Bone marrow (tissue), 2 donors: ENCODE measurements at places on chromosomes 7 and 10.

- peak; percentile 21 for DNase-seq
Measured at GRCh38 chr7:521221-522070, 1.8 kb upstream of the PDGFA start.

DNA sequence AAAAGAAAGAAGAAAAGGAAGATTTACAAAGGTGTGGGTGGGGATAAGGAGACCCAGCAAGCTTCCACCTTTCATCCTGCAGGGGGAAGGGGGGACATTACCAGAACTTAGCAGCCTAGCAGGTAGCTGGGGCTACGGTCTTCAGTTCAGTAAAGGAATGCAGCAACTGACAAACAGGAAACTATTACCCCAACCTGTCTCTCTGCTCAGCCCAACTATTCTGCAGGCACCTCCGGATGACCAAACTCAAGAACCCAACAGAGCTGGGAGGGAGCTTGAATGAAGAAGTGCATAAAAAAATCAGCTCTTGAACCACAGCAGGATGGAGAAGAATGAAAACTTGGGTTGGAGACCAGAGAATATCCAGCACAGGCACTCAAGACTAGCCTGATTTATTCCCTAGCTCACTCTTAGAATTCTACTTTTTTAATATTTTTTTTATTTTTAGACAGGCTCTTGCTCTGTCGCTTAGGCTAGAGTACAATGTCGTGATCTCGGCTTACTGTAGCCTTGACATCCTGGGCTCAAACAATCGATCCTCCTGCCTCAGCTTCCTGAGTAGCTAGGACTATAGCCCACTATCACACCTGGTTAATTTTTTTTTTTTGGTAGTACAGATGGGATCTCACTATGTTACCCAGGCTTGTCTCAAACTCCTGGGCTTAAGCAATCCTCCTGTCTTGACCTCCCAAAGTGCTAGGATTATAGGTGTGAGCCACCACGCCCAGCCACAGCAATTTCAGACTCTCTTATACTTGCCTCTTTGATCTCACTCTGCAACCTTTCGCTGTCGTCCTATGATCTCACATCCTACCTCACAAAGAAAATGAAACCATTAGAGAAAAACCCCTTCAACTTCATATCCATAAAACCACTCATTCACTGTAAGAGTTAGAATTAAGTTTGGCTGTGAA is 18.5 kb upstream of the C10orf67 start:
- no peak for DNase-seq

GRCh38 chr10:114353383-114353782 is 50.9 kb downstream of the AFAP1L2 start:
- DNase-seq = no peak

- DNase-seq = no peak
Measured at GRCh38 chr7:42574685-42575084, 337.2 kb downstream of the C7orf25 start.

- peak; percentile 84 for DNase-seq
Measured at GRCh38 chr10:104328896-104329710, 9.2 kb downstream of the ITPRIP start.

GRCh38 chr7:74020390-74020789 is 7.6 kb upstream of the ELN start:
- no peak for DNase-seq

- DNase-seq = no peak
Measured at GRCh38 chr10:515674-516073, 173.8 kb downstream of the DIP2C start.

- DNase-seq = no peak
Measured at GRCh38 chr10:35637462-35637861, 4.6 kb downstream of the FZD8 start.

DNA sequence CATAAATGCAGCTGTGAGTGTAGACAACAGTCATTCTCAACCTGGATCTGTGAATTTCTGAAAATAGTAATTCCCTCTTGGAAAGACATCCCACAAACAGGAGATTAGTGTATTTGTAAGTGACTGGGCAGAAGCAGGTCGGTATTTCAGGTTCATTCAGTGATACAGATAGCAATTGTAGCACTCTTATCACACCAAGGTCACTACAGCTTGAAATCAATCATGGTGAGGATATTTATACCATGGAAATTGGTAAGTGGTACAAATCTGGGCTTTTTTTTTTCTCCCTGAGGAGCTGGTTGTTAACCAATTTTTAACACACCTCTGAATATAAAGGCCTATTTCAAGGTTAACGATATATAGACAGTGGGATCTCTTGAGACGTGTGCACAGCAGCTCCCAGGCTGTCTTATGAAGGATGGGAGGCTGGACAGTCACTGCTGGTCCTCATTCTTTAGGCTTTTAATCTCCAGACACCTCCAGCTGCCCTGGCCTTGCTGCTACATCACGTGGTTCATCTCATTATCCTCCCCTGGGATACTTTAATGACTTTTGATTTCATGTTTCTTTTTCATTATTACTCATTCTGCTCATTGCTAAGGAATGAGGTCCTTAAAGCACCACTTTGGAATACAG is 87.1 kb downstream of the ITGA8 start:
- no peak for DNase-seq

- DNase-seq = no peak
Measured at GRCh38 chr7:106031300-106032035, 68.4 kb downstream of the CDHR3 start.

DNA sequence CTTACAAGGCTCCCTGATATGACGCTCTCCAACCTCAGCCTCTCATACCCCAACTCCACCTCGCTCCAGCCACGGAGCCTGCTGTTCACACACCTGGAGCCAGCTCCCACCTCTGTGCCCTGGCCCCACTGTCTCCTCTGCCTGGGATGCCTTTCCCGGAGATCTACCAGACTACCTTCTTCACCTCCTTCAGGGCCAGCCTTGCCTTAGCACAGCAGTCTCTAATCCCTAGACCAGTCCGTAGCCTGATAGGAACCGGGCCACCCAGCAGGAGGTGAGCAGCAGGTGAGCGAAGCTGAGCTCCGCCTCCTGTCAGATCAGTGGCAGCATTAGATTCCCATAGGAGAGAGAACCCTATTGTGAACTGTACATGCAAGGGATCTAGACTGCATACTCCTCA is 23.2 kb upstream of the SMURF1 start:
- no peak for DNase-seq

GRCh38 chr10:102612964-102613275 is 31.4 kb upstream of the TRIM8 start:
- DNase-seq = no peak

DNA sequence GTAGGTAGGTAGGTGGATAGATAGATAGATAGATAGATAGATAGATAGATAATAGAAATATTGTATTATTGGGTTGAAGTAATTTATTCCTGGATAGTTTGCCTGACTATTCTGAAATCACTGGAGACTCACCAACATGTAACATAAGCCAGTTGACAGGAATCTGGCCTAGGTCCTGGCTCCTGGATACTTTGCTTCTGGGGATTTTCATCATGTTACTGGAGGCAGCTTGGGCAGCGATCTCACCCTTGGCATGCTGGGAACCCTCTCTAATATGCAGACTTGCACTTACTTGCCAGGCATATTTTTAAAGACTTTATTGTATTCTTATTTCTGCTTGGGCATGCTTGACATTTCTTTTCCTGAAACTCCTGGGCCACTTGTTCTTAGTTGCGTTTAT is 709.1 kb upstream of the FZD8 start:
- no peak for DNase-seq

DNA sequence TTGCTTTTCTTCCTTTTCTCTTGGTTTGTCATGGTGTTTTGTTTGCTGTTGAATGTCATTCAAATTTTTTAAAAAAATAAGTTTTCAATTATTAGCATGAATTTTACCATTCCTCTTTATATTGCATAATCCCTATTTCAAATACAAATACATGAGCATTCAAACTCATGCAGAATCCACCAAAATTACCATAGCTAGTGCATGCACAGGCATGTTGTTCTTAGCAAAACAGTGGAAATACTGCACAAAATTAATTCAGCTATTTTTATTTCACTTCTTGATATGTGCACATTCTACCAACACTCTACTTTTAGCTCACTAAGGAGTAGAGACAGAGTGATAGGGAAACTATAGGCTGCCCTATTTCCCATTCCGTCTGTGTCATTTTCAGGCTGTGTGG is 670.1 kb upstream of the LRRN3 start:
- DNase-seq = no peak

GRCh38 chr7:128743112-128743772 is 4.1 kb downstream of the CALU start:
- DNase-seq = no peak

DNA sequence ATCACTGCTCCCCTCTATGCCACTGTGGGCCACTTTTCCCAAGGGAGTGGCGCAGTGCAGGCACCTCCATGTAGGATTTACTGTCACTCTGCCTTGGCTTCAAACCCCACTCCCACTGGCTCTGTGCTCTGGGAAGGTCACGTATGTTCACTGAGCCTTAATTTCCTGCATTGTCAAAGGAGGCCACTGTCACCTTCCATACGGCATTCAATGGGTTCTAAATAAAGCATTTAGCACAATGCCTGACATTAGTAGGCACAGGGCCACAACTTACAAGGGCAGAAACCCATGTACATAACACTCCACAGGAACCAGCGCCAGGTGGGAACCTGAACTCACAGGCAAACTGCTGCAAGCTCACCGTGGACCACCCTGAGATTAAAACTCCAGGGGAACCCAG is 196.4 kb downstream of the USP6NL start:
- no peak for DNase-seq

DNA sequence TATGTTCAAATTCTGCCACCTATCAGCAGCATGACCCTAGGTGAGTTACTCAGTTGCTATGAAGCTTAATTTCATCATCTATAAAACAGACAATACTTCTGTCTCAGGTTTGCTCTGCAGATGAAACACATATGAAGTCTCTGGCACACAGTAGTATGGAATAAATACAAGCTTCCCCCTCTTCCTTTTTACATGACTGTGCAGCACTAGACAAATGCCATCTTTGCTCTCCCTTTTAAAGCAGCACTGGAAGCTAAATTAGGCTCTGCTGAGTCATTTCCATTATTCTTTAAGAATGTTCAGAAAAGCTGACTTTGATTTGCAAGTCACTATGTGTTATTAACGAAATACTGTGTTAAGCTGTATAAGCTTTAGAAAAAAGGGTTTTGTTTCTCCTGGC is 40.7 kb upstream of the ANAPC16 start:
- no peak for DNase-seq

DNA sequence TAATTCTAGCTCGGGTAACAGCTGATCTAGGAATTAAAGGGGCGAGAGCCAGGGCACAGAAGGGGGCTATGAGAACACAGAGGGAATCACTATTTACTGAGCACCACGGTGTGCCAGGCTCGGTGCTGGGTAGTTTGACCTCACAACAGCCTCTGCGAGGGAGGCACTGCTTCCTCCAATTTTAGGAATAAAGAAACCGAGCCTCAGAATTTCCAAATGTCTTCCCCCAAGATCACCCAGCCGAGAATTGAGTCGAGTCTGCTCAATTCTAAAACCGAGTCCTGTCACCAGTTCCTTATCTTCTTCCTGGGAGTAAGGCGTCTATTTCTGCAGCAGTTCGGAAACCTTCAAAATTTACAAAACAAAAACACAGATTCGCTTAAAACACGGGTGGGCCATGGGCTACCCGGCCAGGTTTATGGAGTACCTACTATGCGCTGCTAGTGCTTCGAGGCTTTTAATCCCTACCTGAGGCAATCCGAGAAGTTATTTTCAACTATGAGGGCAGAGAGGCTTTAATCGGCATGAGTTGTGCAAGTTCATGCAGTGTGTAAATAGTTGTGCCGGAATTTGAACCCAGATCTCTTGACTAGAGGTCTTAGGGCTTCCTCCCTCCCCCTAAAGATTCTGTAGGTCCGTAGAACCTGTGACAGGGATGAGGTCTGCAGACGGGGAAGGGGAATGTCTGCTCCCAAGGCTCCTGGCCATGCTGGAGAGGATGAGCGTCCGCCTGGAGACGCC is 872 bp upstream of the HMX2 start:
- DNase-seq = no peak

DNA sequence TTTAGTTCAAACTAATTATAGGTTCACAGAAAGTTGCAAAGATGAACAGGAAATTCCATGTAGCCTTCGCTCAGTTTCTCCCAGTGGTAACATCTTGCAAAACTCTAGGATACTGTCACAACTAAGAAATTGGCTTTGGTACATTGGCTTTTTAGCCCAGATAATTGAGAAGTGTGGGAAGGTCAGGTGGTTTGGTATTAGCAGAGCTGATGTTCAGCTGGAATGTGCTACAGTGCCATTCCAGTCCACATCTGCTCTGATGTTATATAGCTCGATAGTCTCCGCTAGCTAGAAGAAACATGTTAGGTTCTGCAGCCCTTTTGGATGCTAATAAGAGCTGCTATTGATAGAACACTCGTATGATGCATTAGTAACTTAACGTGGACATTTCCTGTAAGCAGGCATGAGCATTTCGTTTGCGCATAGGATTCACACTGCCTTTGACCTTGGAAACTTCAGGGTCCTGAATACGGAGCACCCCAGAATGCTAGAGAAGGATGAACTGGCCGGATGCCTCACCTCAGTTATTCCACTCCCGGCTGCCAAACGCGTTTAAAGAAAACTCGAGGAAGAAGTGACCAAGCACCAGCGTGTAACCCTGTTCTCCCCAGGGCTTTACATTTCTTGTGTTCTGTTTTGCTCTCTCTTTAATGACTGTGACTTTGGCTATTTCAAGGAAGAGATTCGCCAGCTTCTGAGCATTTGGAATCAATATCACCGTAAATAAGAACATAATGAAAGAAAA is 271.4 kb downstream of the GALNT17 start:
- DNase-seq = no peak

DNA sequence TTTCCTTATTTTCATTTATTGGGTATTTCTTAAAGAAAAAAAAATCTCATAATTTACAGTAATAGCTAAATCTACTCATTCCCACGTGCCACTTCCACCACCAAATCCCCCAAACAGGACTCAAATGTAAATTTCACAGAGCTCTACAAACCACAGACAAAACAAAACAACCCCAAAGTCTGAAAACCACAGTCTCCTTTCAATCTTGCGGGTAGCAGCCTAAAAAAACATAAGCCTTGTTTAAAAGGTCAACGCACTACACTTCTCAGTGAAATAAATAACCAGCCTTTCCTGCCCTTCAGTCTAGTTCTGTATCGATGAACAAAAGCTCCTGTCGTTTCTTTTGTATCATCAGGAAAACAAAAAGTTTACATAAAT is 121.8 kb upstream of the AFAP1L2 start:
- no peak for DNase-seq

GRCh38 chr7:6260291-6261187 is 11.9 kb downstream of the CYTH3 start:
- DNase-seq = no peak
